ENCODE measurements at places on chromosomes 4 and X.

- DNase-seq = no peak
Observed at GRCh38 chr4:14848229-14848628, 154.1 kb upstream of the CPEB2 start.

DNA sequence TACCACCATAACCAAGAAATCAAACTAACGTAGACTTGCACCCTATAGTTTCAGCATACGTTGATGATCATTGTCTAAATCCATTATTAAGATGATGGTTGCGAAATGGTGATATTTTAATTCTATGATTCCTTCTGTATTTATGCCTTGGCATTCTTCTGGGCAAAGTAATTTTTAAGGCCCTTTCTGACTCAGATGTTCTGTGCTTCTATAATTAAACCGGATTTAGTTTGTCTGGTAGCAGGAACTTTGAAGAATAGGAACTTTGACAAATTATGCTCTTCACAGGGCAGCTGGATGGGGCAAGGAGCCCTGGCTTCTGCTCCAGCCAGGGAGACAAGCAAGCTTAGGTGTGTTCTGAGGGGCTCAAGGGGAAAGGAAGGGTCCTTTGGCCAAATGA, 23.8 kb upstream of the PLAC1 start:
- DNase-seq = no peak

- peak; percentile 69 for DNase-seq
Observed at GRCh38 chr4:157988641-157989040, 184.2 kb downstream of the GASK1B start.

- peak; percentile 51 for DNase-seq
Observed at GRCh38 chrX:53288189-53288588, 6.8 kb upstream of the IQSEC2 start.

DNA sequence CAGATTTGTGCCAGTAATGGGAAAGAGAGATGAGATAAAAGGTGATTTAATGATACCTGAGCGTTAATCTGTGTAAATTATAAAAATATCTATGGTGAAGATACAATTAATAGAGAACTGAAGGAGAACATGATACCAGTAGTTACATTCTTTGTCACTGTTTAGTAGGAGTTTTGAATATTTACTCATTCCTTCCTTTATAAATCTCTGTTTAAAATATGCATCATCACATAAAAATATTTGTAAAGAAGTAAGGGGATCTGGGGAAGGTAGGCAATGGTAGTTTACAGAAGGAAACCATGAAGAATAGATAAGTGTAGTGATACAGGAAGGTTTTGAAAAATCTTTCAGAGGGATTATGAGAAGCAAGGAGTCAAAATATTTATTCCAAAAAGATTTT, 190.6 kb upstream of the PCDH18 start:
- no peak for DNase-seq

DNA sequence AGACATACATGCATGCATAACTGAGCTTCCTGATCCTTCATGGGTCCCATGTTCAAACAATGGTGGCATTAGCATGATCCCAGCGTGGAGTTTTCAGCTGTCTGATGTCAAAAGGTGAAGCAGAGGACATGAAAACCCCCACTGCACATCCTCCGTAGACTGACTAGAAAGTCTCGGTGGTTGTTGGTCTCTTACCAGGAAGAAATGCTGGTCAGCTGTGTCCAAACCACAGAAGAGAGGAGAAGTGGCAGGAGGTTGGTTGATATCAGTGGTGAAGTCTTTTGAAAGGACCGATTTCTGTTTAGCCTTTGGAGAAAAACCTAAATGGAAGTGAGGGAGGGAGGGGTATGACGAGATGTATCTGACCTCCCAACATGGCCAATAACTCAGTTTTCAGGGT, 201.9 kb downstream of the SPATA18 start:
- DNase-seq = no peak

DNA sequence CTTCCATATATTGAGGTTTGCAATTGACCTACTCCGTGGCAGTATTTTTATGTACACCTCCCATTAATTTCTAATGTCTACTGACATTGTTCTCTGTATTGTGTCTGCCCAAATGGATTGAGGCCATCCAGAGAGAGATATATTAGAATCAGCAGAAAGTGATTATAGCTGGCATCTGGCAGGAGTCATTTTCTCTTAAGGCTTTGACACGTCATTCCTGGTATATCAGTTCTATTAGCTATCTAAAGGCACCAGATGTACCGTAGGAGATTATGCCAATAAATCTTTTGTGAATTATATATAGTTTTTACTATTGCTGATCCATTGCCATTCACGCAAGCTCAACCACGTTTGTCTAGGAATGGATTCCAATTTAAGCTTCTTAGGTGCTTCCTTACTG, 1026.4 kb upstream of the IGFBP7 start:
- no peak for DNase-seq

DNA sequence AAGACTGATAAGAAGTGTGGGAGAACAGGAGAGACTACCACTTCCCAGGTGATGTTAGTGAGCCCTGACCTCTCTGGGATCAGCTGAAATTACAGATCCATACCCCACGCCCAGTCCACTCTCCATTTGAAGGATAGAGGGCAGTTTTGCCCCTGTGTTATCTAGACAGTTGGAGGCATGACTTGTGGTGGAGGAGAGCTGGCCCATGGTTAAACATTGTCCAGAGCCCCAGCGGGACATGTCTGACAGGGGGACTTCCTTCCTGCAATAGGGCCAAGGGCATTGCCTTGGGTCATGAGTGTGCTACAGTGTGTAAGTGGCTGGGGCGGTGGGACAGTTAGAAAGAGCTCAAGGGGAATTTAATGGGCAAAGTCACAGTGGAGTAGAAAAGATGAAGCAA, 181.1 kb downstream of the MID1IP1 start:
- DNase-seq = no peak

DNA sequence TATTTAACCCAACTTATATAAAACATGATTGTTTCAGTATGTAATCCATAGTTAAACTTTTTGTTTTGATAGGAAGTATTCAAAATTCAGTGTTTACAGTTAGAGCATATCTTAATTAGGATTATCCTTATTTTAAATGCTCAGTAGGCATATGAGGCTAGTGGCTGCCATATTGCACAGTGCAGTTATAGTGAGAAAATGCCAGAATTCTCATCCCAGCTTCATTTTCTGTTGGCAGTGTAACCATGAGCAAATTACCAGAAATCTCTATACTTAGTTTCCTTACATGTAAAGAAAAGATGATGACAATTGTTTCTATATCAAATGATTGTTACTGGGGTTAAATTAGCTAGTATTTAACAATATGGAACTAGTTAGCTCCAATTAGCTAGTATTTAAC, 265.8 kb downstream of the ARAP2 start:
- no peak for DNase-seq

- no peak for DNase-seq
Observed at GRCh38 chr4:145102619-145103018, 4.5 kb downstream of the ABCE1 start.

GRCh38 chr4:169080981-169081380, 70.9 kb upstream of the CBR4 start:
- peak; percentile 54 for DNase-seq

- no peak for DNase-seq
Observed at GRCh38 chr4:24273136-24273535, 311.2 kb downstream of the DHX15 start.

Data from suppressor macrophage (primary cell).